Astrocyte of the spinal cord (primary cell): ENCODE measurements at places on chromosomes 2 and 18.
A peak's percentile ranks its signal among the peaks of the same experiment; 100 is the strongest.

GRCh38 chr18:49276680-49277079, 183.8 kb downstream of the DYM start:
- DNase-seq: no peak

- DNase-seq: no peak
Measured at GRCh38 chr2:127698553-127699355, 2.5 kb upstream of the SFT2D3 start.

DNA sequence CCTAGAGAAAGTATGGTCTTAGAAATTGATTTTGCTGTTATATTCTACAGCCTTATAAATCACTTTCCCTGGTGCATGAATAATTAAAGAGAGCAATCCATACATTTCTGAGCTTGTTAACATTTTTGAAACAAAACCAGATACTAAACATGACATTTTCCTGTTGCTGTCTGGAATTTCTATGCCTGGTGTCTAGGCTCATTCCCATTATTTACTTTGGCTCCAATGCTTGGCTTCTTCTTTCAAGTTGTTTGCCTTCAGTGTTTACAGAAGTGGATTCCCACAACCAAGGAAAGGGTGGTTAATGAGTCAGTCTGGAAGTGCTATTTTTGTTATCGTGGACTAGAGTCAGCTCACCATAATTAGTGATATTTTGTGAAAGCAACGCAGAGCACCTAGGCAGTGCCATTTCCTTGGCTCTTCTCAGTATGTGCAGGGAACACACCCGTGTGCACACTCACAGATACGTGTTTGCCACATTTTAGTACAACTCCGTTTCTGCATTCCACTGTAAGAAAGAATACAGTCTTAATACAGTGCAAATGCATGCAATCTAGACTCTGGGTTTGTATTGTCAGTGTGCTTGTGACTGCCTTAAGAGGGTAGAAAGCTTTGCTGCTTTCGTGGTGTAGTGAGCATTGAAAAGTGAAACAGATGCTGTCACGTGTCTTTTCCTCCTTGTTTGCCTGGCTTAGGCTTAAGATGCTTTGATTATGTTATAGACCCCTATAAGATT, 185.0 kb upstream of the RASGRP3 start:
- DNase-seq: peak; percentile 90

- DNase-seq: no peak
Measured at GRCh38 chr18:31736630-31737029, 24.1 kb downstream of the SLC25A52 start.

DNA sequence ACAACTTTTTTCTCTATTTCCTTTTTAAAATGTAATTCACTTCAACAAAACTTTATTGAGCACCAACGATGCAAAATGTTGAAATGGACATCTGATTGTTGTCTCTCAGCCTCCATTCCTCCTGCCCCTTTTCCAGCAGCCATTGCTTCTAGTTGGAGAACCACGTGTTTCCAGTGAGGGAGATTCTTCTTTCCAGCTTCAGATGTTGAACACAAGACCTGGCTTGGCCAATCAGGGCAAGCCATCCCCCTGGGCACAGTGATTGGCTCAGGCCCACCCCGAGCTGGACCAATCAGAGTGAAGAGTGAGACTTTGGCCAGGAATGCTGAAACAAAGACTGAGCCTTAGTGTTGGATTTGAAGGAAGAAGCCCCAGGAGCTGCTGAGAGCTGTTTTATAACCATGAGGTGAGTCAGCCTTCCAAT, 59.0 kb downstream of the E2F6 start:
- peak; percentile 75 for DNase-seq
